ENCODE measurements at places on chromosomes 5 and 9. TPM values are rescaled to one million over a fixed set of nuclear protein-coding genes. Genes with fewer than 3 reads are reported as not detected.

DNA sequence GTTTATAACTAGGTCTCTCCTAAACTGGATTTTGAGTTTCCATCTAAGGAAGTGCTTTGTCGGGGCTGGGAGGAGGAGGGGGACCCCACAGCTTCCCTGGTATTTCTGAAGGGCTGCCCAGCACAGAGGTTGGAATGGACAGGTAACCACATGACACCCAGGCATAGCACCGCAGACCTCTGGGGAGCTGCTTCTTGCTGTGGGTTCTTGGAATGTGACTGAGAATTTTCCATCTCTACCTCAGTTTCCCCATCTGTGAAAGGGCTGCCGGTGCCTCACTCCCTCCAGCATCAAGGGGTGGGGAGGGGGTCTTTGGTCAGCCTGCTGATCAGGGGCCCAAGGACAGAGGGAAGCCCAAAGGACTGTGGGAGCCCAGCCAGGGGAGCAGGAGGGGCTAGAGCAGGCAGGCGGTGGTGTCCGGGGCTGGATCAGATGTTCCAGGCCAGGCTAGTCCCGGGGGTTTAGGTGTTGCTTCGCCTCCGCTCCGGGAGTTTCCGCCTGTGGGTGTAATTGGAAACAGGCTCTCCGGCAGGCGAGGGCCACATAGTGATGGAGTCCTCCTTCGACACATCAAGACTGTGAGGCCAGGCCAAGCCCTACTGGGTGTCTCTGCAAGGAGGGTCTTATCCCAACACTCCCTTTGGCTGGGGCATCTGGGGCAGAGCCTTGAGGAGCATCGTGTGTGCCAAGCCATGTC lies 3.3 kb downstream of the OLFML2A start:
- no peaks in the 10 kb centered on the region for H3K36me3 ChIP-seq
- H3K27ac ChIP-seq, result no peak overlapping the region
- H3K4me1 ChIP-seq, result peaks cover 5% of the 10 kb centered on the region
- no peak for DNase-seq
- H3K27me3 ChIP-seq, result peaks cover 21% of the 10 kb centered on the region
- no peak overlapping the region for H3K4me3 ChIP-seq

- H3K36me3 ChIP-seq, result no peaks in the 10 kb centered on the region
- no peaks in the 10 kb centered on the region for H3K4me1 ChIP-seq
- DNase-seq, result no peak
- no peak overlapping the region for H3K27ac ChIP-seq
These were observed 45.7 kb upstream of the ALDH1B1 start for GRCh38 chr9:38346811-38347210.

DNA sequence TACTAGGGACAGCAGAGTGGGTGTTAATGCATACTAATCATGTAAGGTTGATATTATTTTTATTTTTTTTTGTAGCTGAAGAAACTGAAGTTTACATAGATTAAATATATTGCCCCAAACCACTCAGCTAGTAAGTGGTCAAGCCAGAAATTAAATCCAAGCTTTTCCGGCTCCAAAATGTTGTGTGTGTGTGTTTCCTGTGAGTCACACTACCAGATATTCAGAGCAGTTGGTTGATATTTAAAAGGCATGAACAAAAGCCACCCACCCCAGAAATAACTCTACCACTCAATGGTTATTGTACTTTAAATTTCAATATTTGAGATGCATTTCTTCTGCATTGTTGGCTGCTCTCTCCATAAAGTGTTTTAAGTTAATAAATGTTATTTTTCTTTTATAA lies 29.5 kb downstream of the KCNN2 start:
- no peak for DNase-seq
- no peaks in the 10 kb centered on the region for H3K36me3 ChIP-seq
- no peak overlapping the region for H3K4me3 ChIP-seq
- H3K4me1 ChIP-seq, result no peaks in the 10 kb centered on the region

- H3K27ac ChIP-seq, result no peak overlapping the region
- no peak overlapping the region for H3K4me3 ChIP-seq
- no peaks in the 10 kb centered on the region for H3K36me3 ChIP-seq
- no peak for DNase-seq
- peaks cover 48% of the 10 kb centered on the region for H3K4me1 ChIP-seq
These were observed 48.5 kb upstream of the NEK6 start for GRCh38 chr9:124209279-124209678.

DNA sequence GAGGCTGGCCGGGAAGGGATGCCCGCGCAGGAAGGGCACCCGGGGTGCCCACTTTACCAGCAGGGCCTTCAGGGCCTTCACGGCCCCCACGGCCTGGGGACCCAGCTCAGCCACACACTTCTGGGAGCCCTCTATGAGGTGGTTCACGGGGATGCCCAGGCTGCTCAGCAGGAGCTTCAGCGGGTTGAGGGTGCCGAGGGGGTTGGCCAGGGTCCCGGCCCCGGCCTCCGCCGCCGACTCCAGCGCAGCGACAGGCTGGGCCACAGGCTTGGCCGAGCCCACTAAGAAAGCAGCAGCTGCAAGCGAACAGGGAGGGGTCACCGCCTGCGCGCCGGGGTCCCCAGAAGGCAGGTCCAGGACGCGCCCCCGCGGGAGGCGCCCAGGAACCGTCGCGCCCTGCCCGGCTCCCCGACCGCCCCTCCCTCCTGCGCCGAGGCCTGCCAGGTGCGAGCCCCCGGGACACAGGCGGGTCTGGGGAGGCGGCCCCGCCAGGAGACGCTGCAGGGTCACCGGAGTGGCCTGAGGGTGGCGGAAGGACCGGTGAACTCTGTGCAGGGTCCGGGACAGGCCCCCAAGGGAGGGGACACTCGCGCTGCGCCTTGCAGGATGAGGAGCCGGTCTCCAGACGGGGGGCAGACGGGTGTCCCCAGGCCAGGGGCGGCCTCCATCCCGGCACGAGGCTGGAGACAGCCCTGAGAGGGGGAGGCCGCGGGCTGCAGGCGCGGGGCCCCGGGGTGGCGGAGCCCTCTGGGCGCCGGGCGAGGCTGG lies 572 bp downstream of the SCGB3A1 start:
- H3K27ac ChIP-seq, result no peak overlapping the region
- H3K4me1 ChIP-seq, result peaks cover 4% of the 10 kb centered on the region
- no peak for DNase-seq
- H3K4me3 ChIP-seq, result no peak overlapping the region

DNA sequence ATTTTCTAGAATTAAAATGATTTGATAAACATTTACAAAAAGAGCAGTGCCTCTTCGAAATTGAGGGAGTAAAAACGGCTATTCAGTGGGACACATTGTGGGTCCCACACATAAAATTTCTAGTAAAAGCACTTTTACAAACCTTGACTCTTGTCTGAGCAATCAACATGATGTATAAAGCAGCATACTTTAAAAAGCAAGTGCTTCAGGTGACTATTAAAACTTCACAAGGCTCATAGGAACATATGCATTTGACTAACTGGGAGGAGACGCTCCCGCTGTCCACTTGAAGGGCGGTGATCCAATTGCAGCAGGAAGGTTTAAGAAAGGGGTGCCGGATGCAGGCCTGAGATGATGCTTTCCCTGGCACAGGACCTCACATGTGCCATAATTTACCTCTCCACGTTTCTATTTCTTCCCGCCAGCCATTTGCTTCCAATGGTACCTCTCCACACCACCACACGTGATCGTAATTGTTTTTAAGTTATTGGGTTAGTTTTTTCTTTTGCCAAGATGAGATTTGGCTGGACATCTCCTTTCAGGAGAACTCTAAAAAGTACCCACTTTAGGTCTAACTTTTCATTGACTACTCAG lies 1.8 kb downstream of the MCTP1 start:
- peaks cover 10% of the 10 kb centered on the region for H3K4me1 ChIP-seq
- H3K27me3 ChIP-seq, result peaks cover 51% of the 10 kb centered on the region
- no peak overlapping the region for H3K27ac ChIP-seq

GABRA1 gene
- not detected for total RNA-seq

DNA sequence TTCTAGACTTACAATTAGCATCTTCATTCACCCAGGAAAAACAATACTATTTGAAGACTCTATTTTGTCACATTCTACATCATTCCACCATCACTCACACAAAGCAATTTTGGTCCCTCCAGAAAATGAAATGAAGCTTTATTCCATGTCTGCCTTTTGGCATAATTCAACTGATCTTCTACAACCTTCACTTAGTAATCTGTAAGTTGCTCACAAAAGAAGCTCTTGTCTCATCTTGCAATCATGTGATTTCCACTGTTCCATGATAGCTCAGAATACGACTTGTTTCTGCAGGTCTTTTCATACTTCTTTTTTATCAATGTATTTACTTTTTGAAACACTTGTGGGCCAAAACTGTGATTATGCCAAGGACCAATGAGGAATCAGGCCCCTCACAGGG lies 261.9 kb upstream of the NR4A3 start:
- peaks cover 2% of the 10 kb centered on the region for H3K27me3 ChIP-seq
- no peaks in the 10 kb centered on the region for H3K36me3 ChIP-seq
- no peak for DNase-seq
- H3K4me3 ChIP-seq, result no peak overlapping the region
- no peaks in the 10 kb centered on the region for H3K4me1 ChIP-seq

DNA sequence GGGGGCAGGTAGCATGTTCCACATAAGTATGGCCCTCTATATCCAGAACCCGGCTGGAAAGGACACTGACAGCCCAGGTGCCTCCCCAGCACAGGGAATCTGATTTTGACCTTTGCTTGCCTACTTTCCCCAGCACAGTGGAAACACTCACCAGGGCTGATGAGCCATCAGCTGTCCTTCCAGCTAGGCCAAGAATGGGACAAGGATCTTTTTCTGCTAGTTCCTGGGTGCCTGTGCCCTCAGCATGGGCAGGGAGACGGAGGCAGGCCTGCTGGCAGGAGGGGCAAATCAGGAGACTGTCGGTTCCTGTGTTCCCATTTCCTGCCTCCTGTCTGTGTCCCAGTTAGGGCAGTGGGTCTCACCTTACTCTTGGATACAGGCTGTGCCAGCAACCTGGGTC lies 1.1 kb downstream of the CYFIP2 start:
- H3K27me3 ChIP-seq, result no peaks in the 10 kb centered on the region
- no peak for DNase-seq
- peak overlapping the region; percentile 90 for H3K27ac ChIP-seq
- H3K36me3 ChIP-seq, result peaks cover 50% of the 10 kb centered on the region

DNA sequence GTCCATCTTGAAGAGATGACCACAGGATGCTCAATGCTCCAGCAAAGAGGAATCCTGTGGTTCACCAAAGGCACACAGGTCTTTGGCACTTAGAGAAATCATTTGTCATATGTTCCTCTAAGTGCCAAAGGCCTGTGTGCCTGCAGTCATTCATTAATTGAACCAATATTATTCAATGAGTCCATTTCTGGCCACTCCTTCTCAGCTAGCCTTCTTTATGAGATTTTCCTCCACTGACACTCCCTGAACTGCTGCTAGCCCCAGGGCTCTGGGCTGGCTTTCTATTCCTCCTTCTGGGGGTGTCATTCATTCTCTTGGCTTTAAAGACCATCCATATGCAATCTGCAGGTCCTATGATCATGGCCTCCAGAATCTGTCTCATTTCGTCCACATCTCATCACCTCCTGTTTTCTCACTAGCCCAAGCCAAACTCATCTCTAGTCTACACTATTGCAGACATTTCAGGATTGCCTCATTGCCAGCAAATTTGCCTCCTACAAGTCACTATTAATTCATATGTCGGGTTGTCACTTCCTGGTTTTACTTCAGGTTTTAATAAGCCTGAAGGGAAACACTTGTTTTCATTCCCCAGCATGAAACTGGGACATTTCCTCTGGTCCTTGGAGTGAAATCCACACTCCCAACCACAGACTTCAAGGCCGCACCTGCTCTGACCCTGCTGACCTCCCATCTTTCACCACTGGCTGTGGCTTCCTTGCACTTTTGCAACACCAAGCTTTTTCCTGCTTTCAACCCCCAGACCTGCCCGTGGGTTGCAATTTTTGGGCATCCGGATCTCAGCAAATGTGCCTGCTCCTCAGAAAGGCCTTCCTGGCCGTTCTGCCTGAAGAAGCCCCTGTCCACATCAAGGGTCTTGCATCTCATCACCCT lies 35.1 kb downstream of the KCNIP1 start:
- DNase-seq, result no peak
- H3K27ac ChIP-seq, result no peak overlapping the region
- peaks cover 8% of the 10 kb centered on the region for H3K27me3 ChIP-seq
- no peak overlapping the region for H3K4me3 ChIP-seq
- no peaks in the 10 kb centered on the region for H3K36me3 ChIP-seq

CXCL14 gene
- not detected for total RNA-seq

DNA sequence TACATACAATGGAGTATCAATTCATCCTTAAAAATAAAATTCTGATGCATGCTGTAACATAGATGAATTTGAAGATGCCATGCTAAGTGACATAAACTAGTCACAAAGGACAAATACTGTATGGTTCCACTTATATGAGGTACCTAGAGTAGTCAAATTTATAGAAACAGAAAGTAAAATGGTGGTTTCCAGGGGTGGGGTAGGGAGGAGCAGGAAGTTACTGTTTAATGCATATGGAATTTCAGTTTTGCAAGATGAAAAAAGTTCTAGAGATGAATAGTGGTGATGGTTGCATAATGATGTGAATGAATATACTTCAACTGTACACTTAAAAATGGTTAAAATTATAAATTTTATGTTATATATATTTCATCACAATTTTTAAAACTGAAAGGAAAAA lies 57.3 kb upstream of the FNIP1 start:
- no peak overlapping the region for H3K4me3 ChIP-seq
- H3K27me3 ChIP-seq, result no peaks in the 10 kb centered on the region
- no peak for DNase-seq
- H3K4me1 ChIP-seq, result peaks cover 13% of the 10 kb centered on the region
- peaks cover 4% of the 10 kb centered on the region for H3K36me3 ChIP-seq

CRB2 gene
- total RNA-seq, result not detected

GRCh38 chr5:133259199-133259997 lies 207.6 kb downstream of the HSPA4 start:
- no peak overlapping the region for H3K4me3 ChIP-seq
- peak overlapping the region; percentile 1 for H3K27ac ChIP-seq
- peaks cover 29% of the 10 kb centered on the region for H3K4me1 ChIP-seq
- no peaks in the 10 kb centered on the region for H3K36me3 ChIP-seq
- H3K27me3 ChIP-seq, result peaks cover 3% of the 10 kb centered on the region

DNA sequence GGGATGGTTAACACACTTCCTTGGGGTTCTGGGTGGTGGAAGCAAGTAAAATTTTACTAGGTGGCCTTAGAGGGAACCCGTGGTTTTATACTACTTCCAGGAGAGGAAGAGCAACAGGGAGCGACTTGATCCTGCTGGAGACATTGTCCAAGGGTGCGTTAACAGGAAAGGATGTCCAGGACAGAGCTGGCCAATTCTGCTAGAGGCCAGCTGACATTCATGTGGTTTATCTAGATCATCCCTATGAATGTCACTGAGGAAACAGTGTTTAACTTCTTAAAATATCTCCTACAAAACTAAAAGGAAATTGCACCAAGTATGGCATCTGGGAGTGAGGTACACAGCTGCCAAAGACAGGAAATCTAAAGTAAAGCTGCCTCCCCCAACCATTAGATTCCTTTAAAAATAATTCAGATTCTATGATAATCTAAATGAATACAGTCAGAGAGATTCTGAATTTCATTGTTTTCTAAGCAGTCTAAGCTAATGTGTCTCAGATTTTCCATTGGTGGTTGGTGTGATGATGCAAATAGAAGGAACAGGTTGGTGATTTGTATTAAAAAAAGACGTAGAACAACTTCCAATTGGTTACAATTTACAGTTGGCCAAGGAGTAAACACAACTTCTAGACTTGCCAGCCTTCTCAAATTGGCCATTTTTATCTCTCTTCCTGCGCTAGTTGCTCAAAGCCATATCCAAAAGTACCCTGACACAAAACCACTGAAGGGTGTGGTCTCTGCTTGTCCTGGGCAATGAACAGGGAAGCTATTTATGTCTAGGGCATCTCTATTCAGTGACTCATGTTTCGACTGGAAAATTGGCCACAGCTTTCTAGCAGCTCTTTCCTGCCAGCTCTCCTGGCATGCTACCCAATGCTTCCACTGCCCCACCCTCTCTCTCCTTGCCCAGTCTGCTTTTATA lies 574.7 kb upstream of the MEF2C start:
- no peak overlapping the region for H3K27ac ChIP-seq
- no peak for DNase-seq
- no peaks in the 10 kb centered on the region for H3K4me1 ChIP-seq
- no peak overlapping the region for H3K4me3 ChIP-seq
- no peaks in the 10 kb centered on the region for H3K36me3 ChIP-seq

SLCO4C1 gene
- total RNA-seq, result 0.37 TPM

Measured in activated CD4-positive, alpha-beta T cell treated with anti-CD3 and anti-CD28 coated beads for 36 hours (primary cell).